ENCODE measurements at places on chromosomes 3 and 15. TPM values are rescaled to one million over a fixed set of nuclear protein-coding genes. Genes with fewer than 3 reads are reported as not detected.

SLC22A13 gene
- total RNA-seq: 0.28 TPM

DNA sequence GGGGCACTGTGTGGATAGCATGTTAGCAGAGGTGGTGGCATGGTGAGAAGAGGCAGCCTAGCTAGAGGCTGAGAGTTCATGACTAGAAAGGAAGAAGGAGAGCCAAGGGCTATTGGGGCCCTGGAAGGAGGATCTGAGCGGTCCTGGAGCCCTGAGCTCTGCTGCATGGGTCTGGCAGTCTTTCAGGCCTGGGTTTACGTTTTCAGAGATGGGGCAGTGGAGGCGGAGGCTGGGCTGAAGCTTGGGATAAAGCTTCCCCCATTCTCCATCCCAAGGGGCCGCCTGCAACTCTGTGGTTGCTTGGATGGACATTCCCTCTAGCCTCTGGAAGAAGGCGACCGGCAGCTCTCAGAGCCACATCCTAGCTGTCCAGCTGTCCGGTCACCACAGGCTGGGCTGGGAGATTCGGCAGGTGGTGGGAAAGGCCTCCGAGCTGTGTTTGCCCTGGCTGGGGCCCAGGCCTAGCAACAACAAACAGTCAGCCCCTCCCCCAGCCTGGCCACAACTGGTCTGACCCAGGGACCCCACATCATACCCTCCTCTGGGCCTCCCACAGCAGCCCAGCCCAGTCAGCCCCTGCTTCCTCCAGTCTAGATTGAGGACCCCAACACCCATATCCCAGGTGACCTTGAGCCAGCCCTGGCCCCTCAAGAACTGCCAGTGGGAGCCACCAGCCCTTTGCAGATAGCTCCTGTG, 1.8 kb upstream of the SLC38A3 start:
- no peak for DNase-seq

ADAMTSL3 gene
- total RNA-seq: not detected

GPR87 gene
- total RNA-seq: 0.61 TPM

GOLGA6B gene
- not detected for total RNA-seq

DNA sequence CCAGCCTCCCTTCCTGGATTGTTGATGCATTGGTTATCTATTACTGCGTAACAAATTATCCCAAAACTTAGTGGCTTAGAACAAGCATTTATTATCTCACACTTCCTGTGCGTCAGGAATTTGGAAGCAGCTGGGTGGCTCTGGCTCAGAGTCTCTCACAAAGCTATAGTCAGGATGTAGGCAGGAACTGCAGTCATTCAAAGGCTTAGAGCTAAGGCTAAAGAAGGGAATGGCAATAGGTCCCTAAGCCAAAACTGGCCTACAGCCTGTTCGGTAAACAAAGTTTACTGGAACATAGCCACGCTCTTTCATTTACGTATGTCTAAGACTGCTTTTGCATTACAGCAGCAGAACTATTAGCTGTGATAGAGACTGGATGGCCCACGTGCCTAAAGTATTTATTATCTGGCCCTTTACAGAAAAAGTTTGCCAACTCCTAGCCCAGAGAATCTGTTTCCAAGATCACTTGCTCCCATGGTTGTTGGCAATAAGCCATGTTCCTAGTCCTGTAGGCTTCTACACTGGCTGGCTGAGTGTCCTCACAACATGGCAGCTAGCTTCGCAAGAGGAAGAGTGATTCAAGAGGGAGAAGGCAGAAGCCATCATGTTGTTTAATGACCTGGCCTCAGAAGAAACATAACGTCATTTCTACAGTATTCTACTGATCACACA, 132.4 kb downstream of the SNRK start:
- no peak for DNase-seq

CAMK2N2 gene
- total RNA-seq: 0.66 TPM

PARP14 gene
- total RNA-seq: 41.3 TPM

MESD gene
- total RNA-seq: 25.7 TPM

- no peak for DNase-seq
These were observed 117.6 kb downstream of the IL5RA start for GRCh38 chr3:2992534-2992933.

CIDEC gene
- total RNA-seq: not detected

DNA sequence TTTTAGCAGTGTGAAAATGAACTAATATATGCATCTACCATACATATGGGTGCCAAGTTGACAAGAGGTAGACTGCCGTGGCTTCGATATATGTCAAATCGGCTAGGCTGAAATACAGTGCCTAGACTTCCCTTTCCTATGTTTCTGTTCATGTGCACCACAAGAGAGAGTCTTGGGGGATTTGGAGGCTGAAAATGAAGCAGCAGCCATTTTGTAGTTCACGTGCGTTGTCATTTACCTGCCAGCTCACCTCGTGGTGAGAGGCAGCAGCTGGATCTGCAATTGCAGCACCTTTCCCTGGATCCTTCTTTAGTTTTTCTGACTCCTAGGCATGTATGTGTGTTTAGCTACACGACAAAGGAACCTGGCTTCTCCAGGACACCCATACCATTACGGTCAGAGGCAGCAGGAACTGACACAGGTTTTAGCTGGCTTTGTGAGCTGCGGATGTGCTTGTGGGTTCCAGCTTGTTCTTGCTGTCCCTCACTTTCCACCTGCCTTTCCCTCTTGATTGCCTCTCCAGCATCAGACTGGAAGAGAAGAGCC, 40.5 kb upstream of the SIAH2 start:
- no peak for DNase-seq

DIPK2A gene
- total RNA-seq: 8.1 TPM

GRCh38 chr3:150778793-150779401, 15.9 kb upstream of the SIAH2 start:
- DNase-seq: no peak

SLC28A1 gene
- not detected for total RNA-seq

DNA sequence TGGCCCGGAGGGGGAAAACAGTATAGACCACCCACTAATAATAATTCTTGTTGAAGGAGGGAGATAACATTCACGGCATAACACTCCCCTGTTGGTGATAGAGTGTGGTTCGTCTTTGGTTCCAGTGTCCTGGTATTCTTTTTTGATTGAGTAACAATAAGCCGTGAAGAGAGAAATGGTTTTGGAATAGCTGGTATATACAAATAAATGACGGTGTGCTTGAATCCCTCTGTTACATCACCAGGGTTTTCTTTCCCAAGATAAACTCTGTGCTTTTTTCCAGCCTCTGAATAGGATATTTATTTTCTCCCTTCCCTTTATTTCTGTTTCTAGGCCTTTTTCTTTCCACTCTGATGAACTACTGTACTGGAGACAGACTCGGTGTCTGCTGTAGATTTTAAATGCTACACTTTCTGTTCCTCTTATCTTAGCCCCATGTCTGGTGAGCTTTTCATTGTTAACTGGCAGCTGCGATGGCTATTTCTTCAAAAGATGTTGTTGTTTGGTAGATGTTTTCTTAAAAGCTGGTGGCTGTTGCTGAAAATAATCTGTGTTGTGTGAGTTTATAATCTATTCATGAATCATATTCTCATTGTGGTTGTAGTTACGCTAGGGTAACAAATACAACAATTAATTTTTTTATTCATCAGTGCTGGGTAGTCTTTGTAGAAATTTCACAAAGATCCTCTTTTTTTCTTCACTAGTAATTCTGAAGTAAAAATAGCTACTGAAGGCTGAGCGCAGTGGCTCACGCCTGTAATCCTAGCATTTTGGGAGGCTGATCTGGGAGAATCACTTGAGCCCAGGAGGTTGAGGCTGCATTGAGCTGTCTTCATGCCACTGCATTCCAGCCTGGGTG, 15.5 kb upstream of the SCAANT1 start:
- no peak for DNase-seq

GRCh38 chr3:114697401-114697800, 403.6 kb downstream of the TIGIT start:
- DNase-seq: no peak

DNA sequence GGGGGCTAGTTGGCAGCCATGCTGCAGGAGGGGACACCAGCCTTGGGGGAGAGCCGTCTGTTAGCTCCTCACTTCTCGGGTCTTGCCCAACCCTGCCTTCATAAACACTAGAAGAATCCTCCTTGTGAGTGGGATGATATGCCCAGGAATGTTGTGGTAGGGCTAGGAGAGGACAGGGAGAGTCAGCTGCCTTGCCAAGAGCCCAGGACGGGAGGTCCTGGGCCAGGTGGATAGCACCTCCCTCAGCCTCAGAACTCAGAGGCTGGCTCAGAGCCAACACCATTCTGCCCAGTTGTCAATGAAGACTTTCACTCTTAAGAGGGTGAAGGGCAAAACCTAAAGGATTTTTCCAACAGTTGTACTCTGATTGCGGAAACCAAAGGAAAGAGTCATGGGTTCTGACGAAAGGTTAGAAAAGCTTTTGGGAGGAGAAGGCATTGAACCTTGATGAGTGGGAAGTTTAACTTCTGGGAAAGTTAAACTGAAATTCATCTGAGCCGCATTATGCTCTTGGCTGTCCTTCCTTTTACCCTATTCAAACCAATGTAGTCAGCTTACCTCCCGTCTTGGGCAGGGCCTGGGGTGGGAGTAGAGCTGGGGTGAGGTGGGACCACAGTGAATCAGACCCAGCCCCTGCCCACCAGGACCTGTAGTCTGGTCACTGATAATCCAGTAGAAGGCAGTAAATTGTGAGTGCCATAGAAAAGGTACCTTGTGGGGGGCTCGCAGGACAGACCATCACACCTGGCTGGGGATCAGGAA, 81.9 kb downstream of the FAM43A start:
- no peak for DNase-seq

DNA sequence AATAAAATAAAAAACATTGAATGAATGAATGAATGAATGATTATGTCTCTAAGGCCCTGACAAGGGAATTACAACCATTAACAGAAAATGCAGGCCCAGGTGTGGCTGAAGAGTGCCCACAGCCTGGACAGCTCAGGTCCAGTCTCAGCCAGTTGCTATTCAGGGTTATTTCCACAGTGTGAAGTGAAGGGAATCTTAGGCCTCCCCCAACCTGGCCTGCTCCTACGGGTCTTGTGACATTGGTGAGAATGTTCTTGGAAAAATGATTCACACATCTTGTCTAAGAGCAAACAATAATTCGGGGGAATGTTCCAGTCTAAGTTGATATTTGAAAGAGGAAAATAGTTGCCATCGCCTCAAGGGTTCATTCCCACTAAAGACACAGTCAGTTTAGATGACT, 37.0 kb downstream of the MINDY4B start:
- DNase-seq: no peak

All from CD8-positive, alpha-beta memory T cell (primary cell).